Cardiac muscle cell (in vitro differentiated cells and primary cell): ENCODE measurements at places on chromosomes 12 and 14. TPM values are rescaled to one million over a fixed set of nuclear protein-coding genes. Genes with fewer than 3 reads are reported as not detected.

Gene GLT1D1
- polyA plus RNA-seq = 0.83 and 4.1 TPM in 2 replicates

Gene ASB2
- 165 and 191 TPM in 2 replicates for polyA plus RNA-seq

Gene B4GALNT1
- polyA plus RNA-seq = 0.29 TPM in 1 of 2 replicates, not detected in the other

- peak; percentile 96 for DNase-seq
These were observed 1.8 kb downstream of the IGFBP6 start for GRCh38 chr12:53099071-53099882.

GRCh38 chr12:102118874-102119273 is 1.0 kb downstream of the NUP37 start:
- no peak for DNase-seq

Gene NPFF
- not detected in 2 replicates for polyA plus RNA-seq

Gene MANSC4
- polyA plus RNA-seq = not detected in 2 replicates

- no peak for DNase-seq
These were observed 295.5 kb downstream of the RMST start for GRCh38 chr12:97758194-97758501.

Gene MOAP1
- polyA plus RNA-seq = 93.2 and 107 TPM in 2 replicates

GRCh38 chr12:132562489-132563021 is 47.8 kb downstream of the LRCOL1 start:
- DNase-seq = no peak

GRCh38 chr14:36313206-36313605 is 7.2 kb downstream of the MBIP start:
- DNase-seq = no peak
